ENCODE measurements at places on chromosomes 3 and 15.
A peak's percentile ranks its signal among the peaks of the same experiment; 100 is the strongest.

- no peak for DNase-seq
These were observed 43.7 kb downstream of the IGSF11 start for GRCh38 chr3:118990823-118991560.

GRCh38 chr3:70224337-70224736 is 88.1 kb downstream of the MDFIC2 start:
- no peak for DNase-seq

GRCh38 chr3:125192190-125193035 is 20.1 kb downstream of the SLC12A8 start:
- DNase-seq = no peak

DNA sequence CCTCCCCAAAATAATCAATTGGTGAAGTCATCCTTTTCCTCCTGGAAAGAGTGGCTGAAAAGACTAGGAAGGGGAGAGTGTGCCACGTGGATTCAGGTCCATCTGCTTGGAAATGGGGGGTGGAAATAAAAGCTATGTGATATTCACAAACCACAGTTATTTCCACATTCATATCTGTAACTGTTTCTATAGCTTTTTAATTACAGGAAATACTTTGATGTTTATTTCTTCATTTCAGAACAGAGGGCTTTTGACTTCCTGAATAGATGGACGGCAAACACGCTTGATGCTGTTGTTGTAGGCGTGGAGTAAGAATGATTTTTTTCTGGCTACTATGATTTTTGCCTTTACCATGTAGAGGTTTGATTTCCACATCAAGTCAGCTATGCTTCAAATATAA is 10.1 kb downstream of the AADACL2 start:
- DNase-seq = no peak

GRCh38 chr3:134918441-134918840 is 123.4 kb downstream of the EPHB1 start:
- DNase-seq = no peak

- no peak for DNase-seq
These were observed 43.5 kb upstream of the CTNNB1 start for GRCh38 chr3:41155834-41156233.

GRCh38 chr3:13623101-13623654 is 74.3 kb downstream of the FBLN2 start:
- DNase-seq = no peak

GRCh38 chr3:186365202-186365974 is 3.4 kb upstream of the DGKG start:
- no peak for DNase-seq

DNA sequence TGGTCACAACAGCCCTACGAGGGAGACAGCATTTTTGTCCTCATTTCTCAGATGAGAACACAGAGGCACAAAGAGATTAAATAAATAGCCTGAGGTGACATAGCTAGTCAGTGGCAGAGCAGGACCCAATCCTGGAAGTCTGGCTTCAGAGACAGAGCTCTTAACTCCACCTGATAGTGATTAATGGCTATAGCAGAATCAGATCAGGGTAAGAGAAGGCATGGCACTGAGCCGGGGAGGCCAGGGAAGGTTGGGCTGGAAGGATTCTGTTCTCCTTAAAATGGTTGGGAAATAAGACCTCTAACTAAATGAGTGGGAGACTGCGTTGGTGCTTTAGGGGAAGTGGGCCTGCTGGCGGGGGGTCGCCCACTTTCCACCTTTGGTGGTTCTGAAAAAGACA is 104.5 kb downstream of the VGLL4 start:
- DNase-seq = no peak

GRCh38 chr15:84654689-84655453 is 788 bp upstream of the WDR73 start:
- peak; percentile 68 for DNase-seq

GRCh38 chr15:47570044-47570443 is 147.3 kb upstream of the SEMA6D start:
- no peak for DNase-seq

DNA sequence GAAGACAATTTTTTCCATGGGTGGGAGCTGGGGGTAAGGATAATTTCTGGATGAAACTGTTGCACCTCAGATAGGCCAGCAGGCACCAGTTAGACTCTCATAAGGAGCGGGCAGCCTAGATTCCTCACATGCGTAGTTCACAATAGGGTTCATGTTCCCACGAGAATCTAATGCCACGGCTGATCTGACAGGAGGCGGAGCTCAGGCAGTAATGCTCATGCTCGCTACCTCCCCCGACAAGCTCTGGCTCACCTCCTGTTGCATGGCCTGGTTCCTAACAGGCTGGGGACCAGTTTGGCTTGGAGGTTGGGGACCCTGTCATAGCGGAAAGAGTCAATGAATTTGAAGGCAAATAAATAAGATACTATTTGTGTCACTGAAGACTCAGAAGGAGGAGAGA is 105.5 kb downstream of the PLD1 start:
- no peak for DNase-seq

DNA sequence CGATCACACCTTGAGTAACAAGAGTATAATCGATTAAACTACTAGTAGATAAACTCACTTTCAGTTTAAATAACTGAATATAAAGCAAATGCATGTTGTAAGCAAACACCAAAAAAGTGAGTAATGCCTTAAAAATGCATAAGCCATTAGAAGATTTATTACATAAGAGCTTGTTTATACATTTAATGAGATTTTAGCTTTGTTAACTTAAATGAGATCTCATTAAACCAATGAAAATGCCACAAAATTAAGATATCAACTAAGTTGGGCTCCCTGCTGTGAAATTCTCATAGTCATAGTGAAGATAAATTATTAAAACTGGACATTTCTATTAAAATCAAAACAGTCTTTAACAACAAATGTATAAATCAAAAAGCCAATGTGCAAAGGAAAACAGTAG is 701.2 kb downstream of the NLGN1 start:
- DNase-seq = no peak

DNA sequence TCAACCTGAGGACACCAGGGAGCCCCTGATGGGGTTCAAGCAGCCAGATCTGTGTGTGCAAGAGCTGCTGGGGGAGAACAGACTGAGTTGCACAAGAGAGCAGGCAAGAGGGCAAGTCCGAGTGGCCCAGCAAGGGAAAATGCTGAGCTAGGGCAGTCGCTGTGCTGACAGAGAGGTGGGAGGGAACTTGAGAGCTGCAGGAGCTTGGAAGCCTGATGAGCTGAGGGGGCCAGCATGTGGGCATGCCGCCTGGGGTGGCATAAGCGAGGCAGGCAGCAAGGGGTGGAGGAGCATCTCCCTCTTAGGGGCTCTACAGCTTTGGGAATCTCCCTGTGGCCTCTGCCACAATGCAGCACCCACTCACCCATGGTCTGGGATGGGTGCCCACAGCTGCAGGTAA is 4.7 kb upstream of the CORO2B start:
- no peak for DNase-seq

DNA sequence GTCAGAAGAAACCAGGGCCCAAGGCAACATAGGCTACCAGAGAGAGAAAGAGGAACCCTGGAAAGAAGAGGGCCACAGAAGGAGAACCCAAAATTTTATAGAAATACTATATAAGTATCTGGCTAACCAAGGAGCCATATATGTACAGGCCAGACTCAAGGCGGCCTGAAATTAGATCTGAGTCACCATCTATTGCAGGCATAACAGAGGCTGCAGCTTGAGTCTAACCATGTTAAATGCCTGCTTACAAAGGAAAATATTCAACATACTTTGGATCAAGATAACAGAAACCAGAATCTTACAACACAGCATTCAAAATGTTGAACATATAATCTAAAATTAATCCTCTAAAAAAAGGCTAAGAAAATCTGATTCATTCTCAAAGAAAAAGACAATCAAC is 23.1 kb downstream of the IGSF11 start:
- no peak for DNase-seq

- DNase-seq = no peak
These were observed 297.2 kb upstream of the CRBN start for GRCh38 chr3:3476669-3477068.

GRCh38 chr15:22933641-22934061 is 46.5 kb downstream of the CYFIP1 start:
- no peak for DNase-seq

GRCh38 chr3:172098698-172099494 is 59.5 kb downstream of the FNDC3B start:
- peak; percentile 43 for DNase-seq

Data from NCI-H748 treated with DMSO at 0.1 percent for 48 hours (cell line).